ENCODE measurements at places on chromosomes 4 and X.

GRCh38 chr4:128853741-128854140, 44.2 kb downstream of the JADE1 start:
- DNase-seq: no peak

DNA sequence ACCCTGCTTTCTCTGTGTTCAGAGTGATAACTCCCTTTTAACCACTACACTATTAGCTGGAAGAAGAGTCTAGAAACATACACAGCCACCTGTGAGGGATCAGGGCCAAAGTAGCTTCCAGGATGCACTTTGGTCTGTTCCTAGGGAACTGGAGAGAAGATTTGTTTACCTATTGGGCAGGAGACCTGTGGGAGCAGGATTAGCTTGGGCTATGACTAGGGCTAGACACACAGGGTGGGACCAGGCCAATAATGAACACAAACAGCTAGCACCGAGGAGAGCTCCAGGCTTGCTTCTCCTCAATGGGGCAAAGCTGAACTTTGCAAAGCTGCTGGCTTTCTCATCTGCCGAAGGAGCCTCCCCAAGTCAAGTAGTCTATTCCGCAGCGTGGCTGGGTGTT, 24.4 kb upstream of the MAP7D3 start:
- no peak for DNase-seq

GRCh38 chr4:158722917-158723793, at the start of gene PPID:
Gene PPID (minus strand): TSS chr4:158723396. CDS start chr4:158723288, 108 bp downstream.
- peak; percentile 83 for DNase-seq

GRCh38 chrX:125291124-125291523, 28.5 kb upstream of the TEX13C start:
- no peak for DNase-seq

GRCh38 chr4:13059019-13059418, 425.1 kb downstream of the RAB28 start:
- no peak for DNase-seq
